ENCODE measurements at places on chromosomes 3 and 15. TPM values are rescaled to one million over a fixed set of nuclear protein-coding genes. Genes with fewer than 3 reads are reported as not detected.

The STRC gene
- polyA plus RNA-seq = 0.04 TPM

The CLSTN2 gene
- not detected for polyA plus RNA-seq

The FANCD2 gene
- 114 TPM for polyA plus RNA-seq

The RTP1 gene
- not detected for polyA plus RNA-seq

The FETUB gene
- not detected for polyA plus RNA-seq

The IL5RA gene
- 0.16 TPM for polyA plus RNA-seq

The TRIM42 gene
- polyA plus RNA-seq = not detected

The UTS2B gene
- not detected for polyA plus RNA-seq

The SERPINI2 gene
- polyA plus RNA-seq = not detected

All from K562 (cell line).